ENCODE measurements at places on chromosomes 12 and 14. TPM values are rescaled to one million over a fixed set of nuclear protein-coding genes. Genes with fewer than 3 reads are reported as not detected.

Gene PAH
- total RNA-seq = 0.25 TPM

Gene VRTN
- total RNA-seq = not detected

Gene DHRS2
- total RNA-seq = not detected

Gene LPAR5
- total RNA-seq = 0.49 TPM

Gene FAIM2
- 24.6 TPM for total RNA-seq

Gene DPF3
- 4.9 TPM for total RNA-seq

Gene FAM234B
- 51.9 TPM for total RNA-seq

Gene NID2
- 11.8 TPM for total RNA-seq

Gene TXNDC16
- 54.1 TPM for total RNA-seq

Gene EPYC
- total RNA-seq = not detected

Gene SYNE2
- 125 TPM for total RNA-seq

Gene MYH7
- total RNA-seq = 0.25 TPM

Gene OTUB2
- total RNA-seq = 5.2 TPM

Gene INSM2
- total RNA-seq = 0.25 TPM

Gene CLECL1
- not detected for total RNA-seq

Gene ESYT1
- 19.2 TPM for total RNA-seq

Gene FGF23
- total RNA-seq = not detected

Gene CAND1
- 218 TPM for total RNA-seq

Gene MMP19
- total RNA-seq = not detected

Gene AHNAK2
- total RNA-seq = 34.4 TPM

Gene CCDC197
- not detected for total RNA-seq

Gene SPIC
- total RNA-seq = not detected

Gene SLC6A15
- total RNA-seq = 56.8 TPM

Gene OAS1
- 1.7 TPM for total RNA-seq

Gene P2RX2
- not detected for total RNA-seq

Gene TAS2R42
- not detected for total RNA-seq
